ENCODE measurements at places on chromosomes 5 and 9.

GRCh38 chr5:173792781-173793547 is 95.2 kb upstream of the CPEB4 start:
- DNase-seq = no peak
- no peak overlapping the region for H3K4me3 ChIP-seq
- peaks cover 3% of the 10 kb centered on the region for H3K27me3 ChIP-seq
- H3K4me1 ChIP-seq = no peaks in the 10 kb centered on the region

DNA sequence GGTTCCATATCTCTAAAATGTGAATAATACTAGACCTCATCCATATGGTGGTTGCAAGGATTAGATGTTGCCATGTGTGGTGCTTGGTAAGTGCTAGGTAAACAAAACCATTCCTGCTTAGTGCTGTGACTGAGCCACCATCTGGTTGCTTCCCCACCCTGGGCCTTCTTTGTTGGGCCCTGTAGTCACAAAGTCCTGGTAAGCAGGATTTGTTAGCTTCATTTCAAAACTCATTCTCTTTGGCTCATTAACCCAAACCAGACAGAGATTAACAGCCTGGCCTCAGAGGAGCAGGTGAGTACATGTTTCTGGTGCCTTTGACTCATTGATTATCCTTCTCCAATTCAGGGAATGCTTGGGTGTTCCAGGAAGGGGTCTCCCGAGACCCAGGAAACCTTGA is 240.2 kb downstream of the ARHGAP26 start:
- H3K4me3 ChIP-seq = no peak overlapping the region
- H3K4me1 ChIP-seq = peaks cover 78% of the 10 kb centered on the region
- H3K27me3 ChIP-seq = no peaks in the 10 kb centered on the region
- peaks cover 19% of the 10 kb centered on the region for H3K36me3 ChIP-seq

- H3K36me3 ChIP-seq = no peaks in the 10 kb centered on the region
- peak; percentile 21 for DNase-seq
- no peak overlapping the region for H3K27ac ChIP-seq
- no peak overlapping the region for H3K4me3 ChIP-seq
- H3K4me1 ChIP-seq = no peaks in the 10 kb centered on the region
Observed at GRCh38 chr9:127505396-127506116, 54.2 kb downstream of the LRSAM1 start.

GRCh38 chr9:134034215-134035040 is 9.1 kb downstream of the BRD3OS start:
- H3K4me3 ChIP-seq = no peak overlapping the region
- no peak overlapping the region for H3K27ac ChIP-seq
- H3K4me1 ChIP-seq = no peaks in the 10 kb centered on the region
- no peak for DNase-seq

DNA sequence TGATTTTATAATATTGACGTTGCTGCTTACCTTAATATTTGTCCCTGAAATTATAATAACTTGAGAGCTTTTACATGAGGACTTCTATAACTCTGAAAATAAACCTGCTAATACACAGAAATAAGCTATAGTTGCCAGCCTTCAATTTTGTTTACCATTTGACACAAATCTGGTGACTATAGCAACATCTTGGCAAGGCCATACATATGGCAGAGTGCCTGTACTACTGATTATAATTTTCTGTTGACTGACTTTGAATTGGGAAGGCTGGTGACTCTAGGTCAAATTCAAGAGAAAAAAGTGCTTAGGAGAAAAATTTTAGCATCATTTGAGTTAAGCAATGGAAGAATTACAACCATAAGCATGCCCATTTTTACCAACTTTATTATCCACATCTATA is 581.4 kb upstream of the PTPRD start:
- no peaks in the 10 kb centered on the region for H3K27me3 ChIP-seq
- H3K27ac ChIP-seq = no peak overlapping the region
- no peaks in the 10 kb centered on the region for H3K4me1 ChIP-seq
- no peak for DNase-seq

- H3K4me1 ChIP-seq = no peaks in the 10 kb centered on the region
- H3K36me3 ChIP-seq = no peaks in the 10 kb centered on the region
- peaks cover 51% of the 10 kb centered on the region for H3K27me3 ChIP-seq
- no peak within 1 kb of the TSS for H3K4me3 ChIP-seq
- DNase-seq = peak; percentile 11
- H3K27ac ChIP-seq = no peak within 1 kb of the TSS
Observed at GRCh38 chr9:76905791-76906646, at the start of gene PRUNE2. TSS of gene PRUNE2 (minus strand) at chr9:76906114. CDS start at chr9:76905963, 151 bp downstream.

Measured in activated T-helper 2 cell treated with anti-CD3 and anti-CD28 coated beads, Interferon-gamma antibody, Interleukin-2, Interleukin-4, amounts not matched to agents 10 μg/mL and 5 μg/mL and 100 μg/mL, durations not matched to agents 14 hours and 24 hours and 36 hours (primary cell).